ENCODE measurements at places on chromosomes 1 and 21. TPM values are rescaled to one million over a fixed set of nuclear protein-coding genes. Genes with fewer than 3 reads are reported as not detected.

The ZP4 gene
- total RNA-seq = not detected

The TRNP1 gene
- 30.5 TPM for total RNA-seq

The FCRL2 gene
- not detected for total RNA-seq

The NT5C1A gene
- total RNA-seq = not detected

The RAB42 gene
- 6.2 TPM for total RNA-seq

DNA sequence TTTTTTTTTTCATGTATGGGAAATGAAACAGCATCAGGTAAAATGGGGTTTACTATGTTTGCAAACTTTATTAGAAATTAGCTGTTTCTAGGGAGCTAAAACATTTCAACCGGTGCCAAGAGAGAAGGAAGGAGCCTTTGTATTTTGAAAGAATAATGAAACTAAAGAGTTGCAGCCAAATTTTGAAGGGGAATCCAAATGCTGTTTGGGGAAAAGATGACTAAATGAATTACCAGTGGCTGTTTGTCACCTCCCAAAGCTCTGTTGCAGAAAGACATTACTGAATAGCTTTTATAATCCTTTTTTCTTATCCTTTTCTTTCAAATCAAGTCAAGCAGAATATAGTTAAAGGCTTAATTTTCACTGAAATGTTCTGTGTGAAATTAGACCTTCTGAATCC, 591.3 kb upstream of the ADGRL2 start:
- no peak for DNase-seq

- peak; percentile 62 for DNase-seq
Measured at GRCh38 chr1:156498432-156499193, 2.0 kb downstream of the MEF2D start.

DNA sequence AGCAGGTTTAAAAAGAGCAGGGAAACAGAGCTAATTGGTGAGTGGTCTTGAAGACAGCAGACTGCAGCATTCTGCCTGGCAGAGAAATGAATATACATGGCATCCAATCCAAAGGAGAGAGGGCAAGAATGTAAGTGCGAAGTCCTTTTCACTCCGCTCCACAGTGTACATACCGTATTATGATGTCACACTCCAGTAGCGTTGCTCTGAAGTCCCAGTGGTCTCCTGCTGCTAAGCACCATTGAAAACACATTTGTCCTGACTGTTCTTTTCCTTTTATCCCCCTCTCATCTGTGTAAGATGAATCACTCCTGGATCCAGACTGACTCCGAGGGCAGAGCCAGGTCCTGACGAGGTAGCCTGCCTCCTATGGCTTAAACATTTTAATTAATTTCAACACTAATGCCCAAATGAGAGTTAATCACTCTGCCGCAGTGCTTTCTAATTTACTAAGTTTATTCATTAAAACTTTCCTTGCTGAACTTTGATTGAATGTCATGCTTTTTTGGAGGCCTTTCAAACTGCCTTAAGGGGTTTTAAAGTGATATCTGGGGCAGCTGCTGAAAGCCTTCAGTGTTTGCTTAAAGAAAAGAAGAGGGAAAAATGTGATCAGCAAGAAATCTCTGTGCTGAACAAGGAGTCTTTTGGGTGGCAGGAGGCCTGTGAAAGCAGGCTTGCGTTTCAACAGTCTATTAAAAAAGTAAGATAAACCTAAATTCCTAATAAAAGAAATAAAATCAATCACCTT, 227.2 kb downstream of the ATG4C start:
- DNase-seq = no peak

- no peak for DNase-seq
Measured at GRCh38 chr1:93673163-93673829, 8.3 kb downstream of the BCAR3 start.
